ENCODE measurements at places on chromosomes 1 and 21.

DNA sequence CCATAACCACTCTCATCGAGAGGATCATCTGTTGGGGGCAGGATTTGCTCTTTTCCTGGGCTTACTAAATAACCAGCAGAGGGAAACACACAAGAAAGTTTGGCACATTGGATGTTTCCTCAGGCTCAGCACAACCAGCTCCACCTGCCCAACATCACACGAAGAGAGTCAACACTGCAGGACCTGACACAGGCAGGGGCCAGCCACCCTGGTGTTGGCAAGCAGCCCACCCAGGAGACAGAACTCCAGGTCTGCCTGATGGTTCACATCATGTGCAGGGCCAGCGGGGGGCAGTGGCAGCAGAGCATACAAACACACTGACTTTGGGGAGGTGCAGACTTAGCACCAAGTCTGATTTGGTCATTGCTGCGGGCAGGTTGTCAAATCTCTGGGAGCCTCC lies 182.3 kb upstream of the GALNT2 start:
- no peak for DNase-seq

- no peak for DNase-seq
Observed at GRCh38 chr1:221912230-221912629, 170.3 kb upstream of the DUSP10 start.

GRCh38 chr1:99170516-99170915 lies 93.8 kb upstream of the PLPPR4 start:
- DNase-seq = no peak

GRCh38 chr1:206769304-206769731 lies 1.3 kb upstream of the IL19 start:
- DNase-seq = no peak

- no peak for DNase-seq
Observed at GRCh38 chr1:162689745-162690671, 57.7 kb downstream of the DDR2 start.

DNA sequence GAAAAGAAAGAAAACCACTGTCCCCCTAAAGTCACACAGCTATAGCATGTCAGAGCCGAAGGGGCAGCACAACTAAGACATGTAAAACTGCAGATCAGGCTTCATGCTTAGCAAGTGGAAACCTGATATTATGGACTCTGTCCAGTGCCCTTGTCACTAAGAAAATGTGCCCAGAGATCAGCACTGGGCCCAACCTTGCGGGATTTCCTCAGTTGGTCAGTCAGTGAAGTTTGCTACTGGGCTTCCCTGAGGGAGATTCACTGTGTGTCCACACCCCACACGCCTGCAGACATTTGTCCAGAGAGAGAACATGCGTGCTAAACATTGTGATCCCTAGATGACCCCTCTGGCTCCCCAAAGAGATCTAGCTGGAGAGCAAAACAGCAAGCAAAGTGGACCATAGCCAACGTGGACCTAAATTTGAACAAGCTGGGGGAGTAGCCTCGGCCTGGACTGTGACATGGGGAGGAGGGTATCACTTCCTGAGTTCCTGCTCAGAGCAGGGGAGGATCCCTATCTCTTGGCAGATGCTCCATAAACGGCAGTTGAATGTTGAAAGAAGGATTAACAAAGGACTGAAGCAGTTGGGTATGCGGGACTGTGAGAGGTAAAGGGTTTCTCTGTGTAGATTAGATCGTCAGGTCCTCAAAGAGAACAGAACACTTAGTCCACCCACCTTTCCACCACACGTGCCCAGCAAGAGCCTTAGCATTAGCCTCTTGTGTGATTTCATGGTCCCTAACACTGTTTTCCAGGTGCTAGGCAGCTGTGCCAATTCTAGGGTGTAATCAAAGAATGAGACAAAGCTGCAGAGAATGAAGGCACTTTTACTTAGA lies 53.6 kb downstream of the GLUL start:
- DNase-seq = no peak

DNA sequence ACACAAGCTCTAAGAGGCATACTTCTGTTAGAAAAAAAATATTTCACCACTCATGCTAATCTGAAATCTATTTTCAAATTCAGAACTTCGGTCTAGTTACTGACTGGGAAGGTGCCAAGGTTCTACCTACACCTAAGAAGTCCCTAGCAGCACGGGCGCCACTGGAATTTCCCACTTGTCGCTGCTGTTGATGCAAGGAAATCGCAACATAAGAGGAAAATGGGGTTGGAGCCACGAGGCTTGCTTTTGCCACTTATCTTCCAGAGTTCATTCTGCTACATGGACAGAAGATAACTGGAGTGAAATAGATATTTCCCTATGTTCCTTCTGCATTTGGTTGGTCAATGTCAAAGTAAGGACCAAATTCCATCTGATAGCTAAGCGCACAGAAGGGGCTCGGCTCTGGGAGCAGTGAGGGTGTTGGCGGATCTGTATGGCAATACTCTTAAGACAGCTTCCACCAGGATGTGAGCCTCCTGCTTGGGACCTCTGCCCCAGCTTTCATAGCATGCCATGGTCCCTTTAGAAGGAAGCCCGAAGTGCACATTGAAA lies 47.2 kb downstream of the RCAN1 start:
- no peak for DNase-seq

DNA sequence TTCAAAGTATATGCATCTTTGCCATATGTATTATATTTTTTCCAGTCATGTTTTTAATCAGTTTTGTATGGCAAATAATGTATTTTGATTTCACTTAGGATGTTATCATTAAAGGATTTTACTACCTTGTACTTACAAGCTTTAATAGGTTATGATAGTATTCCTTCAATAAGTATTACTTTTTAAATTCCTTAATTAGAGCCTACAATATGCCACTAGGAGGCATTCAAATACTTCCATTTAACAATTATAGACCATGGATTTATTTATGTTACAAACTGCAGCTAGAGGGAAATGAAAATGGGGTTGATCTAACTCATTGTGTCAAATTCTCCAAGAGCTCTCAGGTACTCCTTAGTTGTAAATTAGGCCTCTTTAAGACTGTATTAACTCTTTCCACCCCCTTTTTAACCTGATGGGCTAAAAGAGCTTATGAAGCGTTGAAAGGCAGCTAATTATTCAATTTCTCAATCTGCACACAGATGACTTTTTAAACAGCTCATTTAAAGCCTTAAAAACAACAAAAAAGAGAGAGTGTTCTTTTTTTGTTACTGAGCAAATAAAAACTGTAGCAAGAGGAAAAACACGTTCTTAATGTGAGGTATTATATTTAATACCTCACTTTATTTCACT lies 156.2 kb downstream of the DENND1B start:
- no peak for DNase-seq

- DNase-seq = no peak
Observed at GRCh38 chr1:87834941-87835340, 506.3 kb downstream of the LMO4 start.

DNA sequence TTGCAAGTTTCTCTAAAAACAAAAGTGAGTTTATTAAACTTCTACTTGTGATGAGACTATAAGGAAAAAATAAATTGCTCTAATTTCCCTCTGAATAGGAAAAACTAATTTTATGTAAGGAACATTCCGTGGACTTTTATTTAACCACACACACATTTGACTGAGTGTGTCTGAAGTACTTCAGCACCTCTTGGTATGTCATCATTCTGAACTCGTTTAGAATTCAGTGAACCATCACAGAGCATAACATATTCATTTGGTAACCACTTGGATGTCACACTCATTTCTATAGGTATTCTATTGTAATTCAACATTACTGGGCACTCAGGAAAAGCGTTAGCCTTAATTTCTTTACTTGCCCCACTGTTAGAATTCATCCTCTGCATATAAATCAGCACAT lies 79.1 kb downstream of the RGS21 start:
- DNase-seq = no peak

GRCh38 chr1:100903777-100904176 lies 7.9 kb downstream of the SLC30A7 start:
- no peak for DNase-seq

DNA sequence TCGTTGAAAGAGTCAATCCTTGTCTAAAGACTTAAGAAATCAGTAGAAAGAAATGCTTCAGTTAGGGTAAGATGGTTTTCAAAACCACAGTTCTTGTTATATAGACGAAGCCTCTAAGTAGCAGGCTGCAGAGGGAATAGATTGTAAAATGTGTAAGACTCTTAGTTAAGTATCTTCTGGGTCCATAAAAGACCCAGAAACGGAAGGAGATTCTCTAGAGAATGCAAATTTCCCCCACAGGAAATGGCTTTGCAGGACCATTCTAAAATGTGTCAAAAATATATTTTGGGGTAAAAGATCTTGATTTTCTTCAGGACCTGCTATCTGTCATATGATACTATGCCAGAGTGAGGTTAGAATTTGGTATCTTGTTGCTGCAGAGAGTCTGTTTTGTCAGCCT lies 13.4 kb downstream of the OR2T1 start:
- DNase-seq = no peak

DNA sequence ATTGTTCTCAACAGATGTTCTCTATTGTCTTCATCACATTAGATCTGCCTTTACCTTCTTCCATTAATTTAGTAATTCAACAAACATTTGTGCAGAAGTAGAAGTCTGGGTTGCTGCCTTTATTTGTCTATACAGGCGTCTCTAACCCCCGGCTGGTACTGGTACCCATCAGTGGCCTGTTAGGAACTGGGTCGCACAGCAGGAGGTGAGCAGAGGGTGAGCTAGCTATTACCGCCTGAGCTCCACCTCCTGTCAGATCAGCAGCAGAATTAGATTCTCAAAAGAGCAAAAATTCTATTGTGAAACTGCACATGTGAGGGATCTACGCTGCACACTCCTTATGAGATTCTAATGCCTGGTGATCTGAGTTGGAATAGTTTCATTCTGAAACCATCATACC lies 12.9 kb upstream of the EDEM3 start:
- no peak for DNase-seq

- no peak for DNase-seq
Observed at GRCh38 chr1:86089765-86090164, 66.8 kb downstream of the COL24A1 start.

DNA sequence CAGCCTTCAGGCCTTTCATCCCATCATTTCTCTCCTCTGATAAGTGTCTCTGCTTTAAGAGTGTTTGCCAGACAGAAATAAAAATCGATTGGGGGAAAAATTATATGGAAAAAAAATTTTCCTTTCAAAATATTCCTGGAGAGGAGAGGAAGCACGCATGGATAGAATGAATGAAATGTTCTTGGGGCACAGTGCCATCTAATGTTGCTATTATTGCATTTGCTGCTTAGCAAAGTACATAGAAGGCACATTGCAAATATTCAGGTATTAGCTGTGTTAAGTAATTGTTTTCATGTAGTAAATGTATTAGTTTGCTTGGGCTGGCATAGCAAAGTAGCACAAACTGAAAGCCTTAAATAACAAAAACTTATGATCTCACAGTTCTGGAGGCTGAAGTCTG lies 18.1 kb downstream of the B3GALT5 start:
- DNase-seq = no peak

Data from activated naive CD4-positive, alpha-beta T cell (primary cell).